ENCODE measurements at places on chromosomes 4 and X.

- DNase-seq = no peak
Observed at GRCh38 chrX:40060356-40060845, 37.4 kb downstream of the BCOR start.

GRCh38 chrX:118655561-118656246, 71.7 kb upstream of the IL13RA1 start:
- no peak for DNase-seq

GRCh38 chrX:22234380-22234779, 38.3 kb upstream of the CBLL2 start:
- DNase-seq = no peak

- DNase-seq = no peak
Observed at GRCh38 chr4:145217349-145217748, 37.0 kb upstream of the OTUD4 start.

- no peak for DNase-seq
Observed at GRCh38 chr4:110900213-110900769, 277.4 kb upstream of the PITX2 start.

DNA sequence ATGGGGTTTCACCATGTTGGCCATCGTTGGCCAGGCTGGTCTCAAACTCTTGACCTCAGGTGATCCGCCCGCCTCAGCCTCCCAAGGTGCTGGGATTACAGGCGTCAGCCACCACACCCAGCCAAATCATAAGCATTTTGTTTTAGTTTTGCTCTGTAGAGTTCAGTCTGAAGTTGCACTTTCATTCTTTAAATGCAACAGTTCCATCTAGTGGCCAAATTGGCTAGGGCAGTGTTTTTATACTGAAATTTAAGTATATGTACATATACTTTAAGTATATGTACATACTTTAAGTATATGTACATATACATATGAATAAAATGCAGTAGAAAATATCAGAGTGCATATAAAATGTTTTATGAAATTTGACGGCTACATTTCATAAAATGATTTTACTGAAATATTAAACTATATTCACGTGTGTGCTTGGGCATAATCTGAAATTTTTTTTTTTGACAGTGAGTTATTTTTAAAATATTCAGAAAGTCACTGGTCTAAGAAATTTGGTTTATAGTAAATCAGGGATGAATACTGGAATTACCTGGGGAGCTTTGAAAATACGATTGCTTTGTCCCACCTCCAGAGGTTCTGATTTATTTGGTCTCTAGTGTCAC, 145.5 kb downstream of the NWD2 start:
- peak; percentile 65 for DNase-seq

- no peak for DNase-seq
Observed at GRCh38 chrX:150984169-150984824, 1.2 kb downstream of the HMGB3 start.

DNA sequence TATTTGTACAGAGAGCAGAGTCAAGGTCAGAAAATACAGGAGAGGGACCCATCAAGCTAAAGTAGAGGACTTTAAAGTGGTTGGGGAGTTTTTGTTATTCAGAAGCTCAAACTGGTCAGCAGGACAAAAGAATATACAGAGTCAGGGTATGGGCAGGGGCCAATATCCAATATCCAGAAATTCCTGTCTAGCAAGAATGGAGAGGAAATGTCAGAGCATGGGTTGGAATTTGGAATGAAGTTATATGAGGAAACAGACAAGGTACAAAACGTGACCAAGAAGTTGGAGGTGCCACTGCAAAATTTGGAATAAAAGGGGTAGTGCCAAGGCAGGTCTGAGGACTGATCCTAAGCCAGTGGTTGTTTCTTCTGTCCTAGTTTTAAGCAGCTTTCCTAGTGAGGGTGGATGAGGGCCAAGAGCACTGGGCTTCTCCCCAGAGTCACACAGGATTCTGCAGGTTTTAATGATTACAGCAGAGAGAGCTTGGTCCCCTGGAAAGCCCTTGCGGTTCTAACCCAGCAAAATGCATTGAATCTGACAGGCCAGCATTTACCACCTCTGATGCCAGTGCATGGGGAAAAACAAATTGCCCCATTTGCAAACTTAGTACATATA, 304.7 kb upstream of the FTHL17 start:
- DNase-seq = no peak

DNA sequence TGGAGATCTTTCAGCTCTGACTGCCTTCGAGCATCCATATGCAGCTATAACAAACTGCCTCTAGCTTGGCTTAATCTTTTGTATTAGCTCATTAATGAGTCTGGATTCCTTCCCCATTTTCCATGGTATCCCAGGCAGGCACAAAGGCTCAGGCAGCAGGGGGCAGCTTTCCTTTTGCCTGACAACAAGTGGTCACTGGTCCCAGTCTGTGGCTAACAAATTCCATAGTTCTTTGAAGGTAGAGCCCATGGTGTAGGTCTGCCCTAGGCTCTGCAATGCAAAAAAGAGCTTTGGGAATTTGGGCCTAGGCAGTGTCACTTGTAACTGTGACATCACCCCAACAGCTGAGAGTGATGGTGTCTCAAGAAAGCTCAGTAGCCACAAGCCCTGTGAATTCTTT, 234.4 kb upstream of the GPC4 start:
- no peak for DNase-seq

DNA sequence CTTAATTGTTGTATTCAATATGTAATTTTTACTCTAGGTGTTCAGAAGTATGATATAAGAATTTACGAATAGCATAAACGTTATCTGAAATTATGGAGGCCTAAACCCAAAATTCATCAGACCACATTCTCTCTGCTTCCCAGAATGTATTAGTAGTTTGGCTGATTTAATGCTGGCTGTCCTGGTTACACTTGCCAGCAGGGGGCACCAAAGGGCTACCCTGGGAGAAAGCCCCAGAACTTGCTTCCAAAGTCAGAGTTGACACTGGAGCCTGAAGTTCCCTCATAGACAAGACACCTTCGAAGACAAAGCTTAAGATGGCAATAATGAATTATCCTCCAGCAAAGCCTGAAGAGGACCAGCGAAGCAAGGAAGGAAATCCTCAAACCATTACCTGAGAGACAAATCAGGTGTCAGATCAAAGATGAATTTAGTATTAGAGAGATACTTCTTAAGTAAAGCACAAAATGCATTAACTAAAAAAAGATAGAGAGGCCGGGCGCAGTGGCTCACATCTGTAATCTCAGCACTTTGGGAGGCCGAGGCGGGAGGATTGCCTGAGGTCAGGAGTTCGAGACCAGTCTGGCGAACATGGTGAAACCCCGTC, 11.3 kb upstream of the ANOS1 start:
- no peak for DNase-seq

GRCh38 chrX:151287954-151288353, 109.1 kb upstream of the VMA21 start:
- no peak for DNase-seq

- no peak for DNase-seq
Observed at GRCh38 chrX:14022019-14022418, 7.7 kb downstream of the GEMIN8 start.

GRCh38 chr4:72076562-72076961, 44.8 kb downstream of the NPFFR2 start:
- DNase-seq = no peak

DNA sequence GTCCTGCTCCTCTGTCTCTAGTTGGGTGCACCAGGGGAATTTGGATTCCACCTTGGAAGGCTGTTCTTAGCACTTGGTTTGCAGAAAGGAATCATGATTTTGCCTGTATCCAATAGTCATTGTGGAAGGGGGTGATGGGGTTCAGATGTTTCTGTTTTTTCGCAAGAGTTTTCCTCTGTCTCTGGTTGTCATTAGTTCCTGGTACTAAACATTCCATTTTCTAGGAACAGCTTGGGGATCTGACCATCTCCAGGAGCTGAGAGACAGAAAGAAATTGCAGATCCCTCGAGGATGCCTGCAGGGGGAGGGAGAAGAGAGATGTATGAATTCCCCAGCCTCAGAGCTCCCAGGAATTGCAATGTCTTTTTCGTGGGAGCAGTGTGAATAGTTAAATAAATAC, 70.9 kb downstream of the CYTL1 start:
- DNase-seq = no peak

DNA sequence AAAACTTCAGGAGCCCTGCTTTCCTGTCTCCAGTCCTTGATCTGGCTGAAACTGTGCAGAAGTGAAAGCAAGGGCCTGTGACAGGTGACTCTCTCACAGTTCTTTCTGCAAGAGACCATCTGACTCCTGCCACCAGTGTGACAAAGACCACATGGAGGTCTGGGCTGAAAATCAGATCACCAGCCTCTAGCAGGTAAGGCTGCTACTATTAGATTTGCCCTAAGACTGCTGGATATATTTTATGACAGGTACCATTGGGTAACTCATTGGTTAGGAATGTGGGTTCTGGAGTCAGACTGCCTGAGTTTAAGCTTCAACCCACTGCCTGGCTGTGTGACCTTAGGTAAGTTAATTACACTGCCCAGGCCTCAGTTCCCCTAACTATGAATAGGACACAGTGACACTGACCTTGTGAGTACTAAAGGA, 163.3 kb upstream of the SLC7A11 start:
- no peak for DNase-seq

DNA sequence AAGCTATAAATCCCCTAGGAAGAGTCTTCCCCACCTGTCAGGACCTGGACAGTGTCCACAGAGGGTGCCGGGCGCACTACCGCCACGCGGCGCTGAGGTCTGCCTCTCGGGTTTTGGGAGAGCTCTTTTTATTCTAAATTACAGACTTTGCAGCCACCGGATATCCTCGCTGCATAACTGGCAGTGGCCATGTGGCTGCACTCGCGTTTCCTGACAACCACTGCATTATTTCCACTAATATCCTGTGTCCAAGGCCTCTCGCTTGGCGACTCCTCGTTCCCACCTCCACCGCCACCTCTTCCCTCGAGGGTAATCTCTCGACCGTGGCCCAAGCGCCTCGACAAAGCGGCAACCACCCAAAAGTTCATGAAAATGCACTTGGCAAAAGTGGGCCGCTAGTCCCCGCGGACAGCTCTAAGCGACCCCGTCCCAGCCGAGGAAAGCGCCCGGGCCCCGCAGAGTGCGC, 512 bp upstream of the TMEM131L start:
- DNase-seq = no peak

- no peak for DNase-seq
Observed at GRCh38 chr4:52788806-52789205, 37.6 kb upstream of the ERVMER34-1 start.

GRCh38 chrX:69109706-69110105, 55.5 kb downstream of the PJA1 start:
- no peak for DNase-seq

DNA sequence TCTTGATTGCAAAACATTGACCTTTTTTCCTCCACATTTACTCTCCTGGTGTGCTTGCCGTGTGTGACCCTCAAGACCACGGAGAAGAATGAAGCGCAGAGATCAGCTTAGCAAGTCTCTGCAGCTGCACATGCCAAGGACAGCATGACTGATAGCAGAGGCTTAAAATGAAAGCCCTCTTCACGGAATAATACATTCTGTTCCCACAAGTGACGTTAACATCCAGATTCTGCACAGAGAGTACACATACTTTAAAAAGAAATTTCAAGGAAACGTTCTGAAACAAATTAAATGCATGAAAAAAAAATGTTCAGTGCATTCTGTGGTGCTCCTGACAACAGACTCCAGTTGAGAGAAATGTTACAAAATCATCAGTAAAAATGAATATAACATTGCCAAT, 60.9 kb downstream of the SLC7A11 start:
- DNase-seq = no peak

GRCh38 chr4:73870260-73870659, 1.1 kb downstream of the CXCL1 start:
- DNase-seq = no peak

DNA sequence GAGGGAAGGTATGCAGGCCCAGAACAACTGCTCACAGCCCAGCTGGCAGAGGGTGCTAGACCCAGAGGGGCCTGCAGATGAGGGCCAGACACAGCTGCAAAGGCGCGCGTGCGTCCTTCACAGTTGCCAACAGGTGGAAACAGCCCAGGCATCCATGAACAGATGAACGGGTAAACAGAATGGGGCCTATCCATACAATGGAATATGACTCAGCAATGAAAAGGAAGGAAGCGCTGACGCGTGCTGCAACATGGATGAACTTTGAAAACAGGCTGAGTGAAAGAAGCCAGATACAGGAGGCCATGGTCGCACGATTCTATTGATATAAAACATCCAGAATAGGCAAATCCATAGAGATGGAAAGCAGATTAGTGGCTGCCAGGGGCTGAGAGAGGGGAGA, 83.1 kb upstream of the DDX3X start:
- DNase-seq = no peak

DNA sequence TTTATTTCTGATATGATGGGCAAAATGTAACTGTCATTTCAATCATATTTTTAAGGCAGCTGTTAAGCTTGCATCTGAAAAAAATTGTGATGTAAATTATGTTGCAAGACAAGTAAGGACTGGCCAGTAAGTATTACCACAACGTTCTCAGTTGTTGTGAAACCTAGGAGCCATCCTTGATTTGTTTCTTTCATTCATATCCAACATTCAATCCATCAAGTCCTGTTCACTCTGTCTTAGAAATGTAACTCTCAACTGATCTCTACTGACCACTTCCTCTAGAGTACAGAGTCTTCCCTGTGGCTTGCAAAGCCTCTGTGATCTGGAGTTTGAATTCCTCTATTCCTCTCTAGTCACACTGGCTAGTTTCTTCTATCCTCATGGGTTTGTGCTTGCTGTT, 161.4 kb upstream of the MAD2L1 start:
- DNase-seq = no peak

DNA sequence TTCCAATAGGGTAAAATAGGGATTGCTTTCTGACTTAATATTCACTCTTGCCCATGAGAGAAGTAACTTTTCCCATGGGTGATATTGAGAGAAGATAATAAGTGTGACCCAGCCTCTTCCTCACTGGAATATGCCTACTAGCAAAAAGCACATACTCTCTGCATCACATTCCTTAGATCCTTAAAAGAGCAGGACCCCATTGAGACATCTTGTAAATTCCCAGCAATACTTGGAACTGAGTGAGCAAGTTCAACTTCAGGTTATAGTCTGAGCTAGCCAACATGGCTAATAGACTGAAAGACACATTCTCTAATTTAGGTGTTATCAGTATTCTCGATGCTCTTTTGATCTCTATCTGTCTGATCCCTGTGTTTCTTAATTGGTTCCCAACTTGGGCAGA, 1372.3 kb downstream of the STIM2 start:
- no peak for DNase-seq

DNA sequence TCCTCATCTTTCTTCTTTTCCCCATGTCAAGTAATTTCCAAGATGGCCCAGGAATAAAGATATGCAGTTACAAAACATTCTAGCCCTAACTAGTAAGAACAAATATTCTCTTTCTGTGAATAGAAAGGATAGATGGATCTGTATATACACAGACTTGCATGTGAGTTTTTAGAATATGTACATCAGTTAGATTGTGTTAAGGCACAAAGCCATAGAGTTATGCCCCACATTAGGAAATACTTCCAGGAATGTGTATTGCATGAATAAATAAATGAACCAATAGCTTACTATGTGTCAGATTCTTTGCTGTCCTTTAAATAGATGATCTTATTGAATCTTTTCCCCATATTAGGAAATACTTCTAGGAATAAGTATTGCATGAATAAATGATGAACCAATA, 46.0 kb upstream of the TMPRSS11E start:
- no peak for DNase-seq

Data from NCI-H524 (cell line).